ENCODE measurements at places on chromosomes 1 and 21.

DNA sequence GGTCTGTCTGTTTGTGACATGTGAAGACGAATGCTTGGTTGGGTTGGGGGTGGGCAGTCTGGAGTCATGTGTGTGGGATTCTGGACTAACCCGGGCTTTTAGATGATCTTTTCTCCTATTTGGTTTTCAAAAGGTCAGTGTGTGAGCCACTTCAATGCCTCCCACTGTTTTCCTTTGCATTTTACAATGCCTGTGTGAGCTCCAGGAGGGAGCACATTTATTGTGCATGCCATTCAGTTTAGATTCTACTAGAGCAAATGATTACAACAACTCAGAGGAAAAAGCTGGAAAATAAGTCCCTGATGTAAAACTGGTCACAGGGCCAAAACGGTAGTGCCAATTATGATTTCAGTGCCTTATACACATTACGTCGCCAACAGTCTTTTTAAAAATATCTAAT, 90.9 kb downstream of the LYPLAL1 start:
- no peak for DNase-seq

DNA sequence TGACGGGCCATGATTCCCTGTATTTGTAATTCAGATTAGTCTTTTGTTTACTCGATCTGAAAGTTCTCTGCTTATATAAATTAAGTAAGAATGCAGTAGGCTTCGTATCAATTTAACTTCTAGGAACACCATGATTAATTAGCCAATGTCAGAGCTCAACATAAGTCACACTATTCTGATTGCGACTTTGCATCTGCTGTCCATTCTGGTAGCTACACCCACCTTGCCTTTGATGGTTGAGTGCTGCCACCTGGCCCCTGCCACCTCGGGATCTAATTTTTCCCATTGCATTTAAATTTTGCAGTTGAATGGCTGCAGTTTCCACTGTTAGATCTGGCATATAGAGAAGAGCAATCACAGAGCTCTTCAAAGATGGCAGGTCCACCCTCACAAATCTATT, 140.0 kb downstream of the LTN1 start:
- no peak for DNase-seq

DNA sequence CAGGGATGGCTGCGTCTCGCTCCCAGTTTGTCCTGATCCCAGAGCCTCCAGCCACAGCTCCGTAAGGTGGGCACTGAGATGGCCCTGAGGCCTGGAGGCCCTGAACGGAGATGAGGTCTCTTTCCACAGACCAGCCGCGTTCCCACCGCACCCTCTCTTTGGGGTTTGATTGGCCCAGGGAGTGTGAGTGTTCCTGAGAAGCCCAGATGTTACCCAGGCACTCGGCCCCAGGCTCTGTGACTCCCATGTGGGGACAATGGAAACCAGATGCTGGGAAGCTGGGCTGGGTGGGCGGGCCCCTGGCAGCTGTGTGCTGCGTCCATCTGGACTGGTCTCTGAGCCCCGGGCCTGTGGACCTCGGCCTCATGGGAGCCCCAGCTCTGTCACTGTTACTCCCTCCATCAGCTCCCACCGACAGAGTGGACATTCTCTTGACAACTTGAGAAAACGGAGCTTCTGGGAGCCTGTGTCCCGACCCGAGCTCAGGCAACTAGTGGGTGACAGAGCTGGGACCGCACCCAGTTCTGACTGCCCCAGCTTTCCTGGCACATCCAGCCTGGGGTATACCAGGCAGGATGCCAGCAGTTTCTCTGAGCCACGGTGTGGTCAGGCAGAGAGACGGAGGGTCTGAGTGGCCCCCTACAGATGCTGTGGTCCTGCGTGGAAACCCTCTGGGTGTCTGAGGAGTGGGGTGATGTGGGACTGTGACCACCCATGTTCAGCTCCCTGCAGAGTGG, 9.8 kb upstream of the COL6A1 start:
- DNase-seq = no peak

- DNase-seq = no peak
Observed at GRCh38 chr1:93352376-93352775, 6.7 kb downstream of the DR1 start.

DNA sequence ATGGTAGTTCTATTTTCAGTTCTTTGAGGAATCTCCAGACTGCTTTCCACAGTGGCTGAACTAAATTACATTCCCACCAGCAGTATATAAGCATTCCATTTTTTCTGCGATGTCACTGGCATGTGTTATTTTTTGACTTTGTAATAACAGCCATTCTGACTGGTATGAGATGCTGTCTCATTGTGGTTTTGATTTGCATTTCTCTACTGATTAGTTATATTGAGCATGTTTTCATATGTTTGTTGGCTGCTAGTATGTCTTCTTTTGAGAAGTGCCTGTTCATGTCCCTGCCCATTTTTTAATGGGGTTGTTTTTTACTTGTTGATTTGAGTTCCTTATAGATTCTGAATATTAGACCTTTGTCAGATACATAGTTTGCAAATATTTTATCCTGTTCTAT, 87.9 kb downstream of the RPS6KC1 start:
- DNase-seq = peak; percentile 58
